Stimulated activated CD4-positive, alpha-beta T cell treated with anti-CD3 and anti-CD28 coated beads, TNF-alpha, amount 100 ng/mL, for 24 hours (primary cell): ENCODE measurements at places on chromosomes 6 and 20.

DNA sequence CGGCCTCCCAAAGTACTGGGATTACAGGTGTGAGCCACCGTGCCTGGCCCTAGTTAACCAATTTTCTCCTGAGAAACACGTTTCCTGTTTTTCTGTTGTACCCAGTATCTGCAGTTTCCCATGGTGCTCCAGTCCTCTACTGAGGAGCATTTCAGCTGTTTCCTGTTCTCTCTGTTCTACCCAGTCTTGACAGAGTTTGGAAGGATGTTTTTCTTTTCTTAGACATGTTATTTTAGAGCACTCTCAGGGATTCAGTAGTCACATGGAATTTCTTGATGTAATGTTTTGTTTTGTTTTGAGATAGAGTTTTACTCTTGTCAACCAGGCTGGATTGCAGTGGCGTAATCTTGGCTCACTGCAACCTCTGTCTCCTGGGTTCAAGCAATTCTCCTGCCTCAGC is 129.8 kb upstream of the TIAM2 start:
- DNase-seq = no peak

GRCh38 chr20:44034451-44034850 is 119.8 kb downstream of the TOX2 start:
- DNase-seq = no peak

DNA sequence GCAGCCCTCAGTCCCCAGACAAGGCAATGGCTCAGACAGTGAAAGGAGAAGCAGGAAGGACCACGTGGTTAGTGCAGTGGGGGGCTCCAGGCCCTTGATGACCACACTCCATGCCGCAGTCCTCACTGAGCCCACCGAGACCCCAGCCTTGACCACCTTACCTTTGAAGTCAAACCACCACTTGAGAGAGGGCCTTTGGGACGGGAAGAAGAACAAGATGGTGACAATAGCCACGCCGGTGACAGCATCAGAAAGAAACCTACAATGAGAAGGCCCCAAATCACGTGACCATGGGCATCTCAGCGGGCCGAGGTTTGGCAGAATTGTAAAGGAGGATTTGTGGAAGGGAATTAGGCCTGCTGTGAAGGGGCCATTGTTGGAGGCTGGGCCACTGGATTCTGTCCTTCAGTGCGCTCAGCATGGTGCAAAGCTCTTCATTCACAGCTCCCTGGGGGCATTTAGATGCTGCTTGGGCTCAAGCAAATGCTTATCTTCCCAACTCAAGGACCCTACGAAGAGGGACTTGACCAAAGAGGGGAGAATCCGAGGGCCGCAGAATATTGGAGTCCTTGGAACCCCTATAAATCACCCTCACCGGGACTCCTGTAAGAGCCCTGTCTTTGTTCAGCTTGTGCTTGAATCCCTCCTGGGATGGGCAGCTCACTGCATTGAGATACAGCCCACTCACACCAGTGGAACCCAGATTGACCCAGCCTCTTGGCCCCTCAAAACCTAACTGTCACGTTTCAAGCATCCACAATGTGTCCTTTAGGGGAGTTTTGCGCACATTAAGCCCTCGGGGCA is 33.2 kb upstream of the OCSTAMP start:
- no peak for DNase-seq

DNA sequence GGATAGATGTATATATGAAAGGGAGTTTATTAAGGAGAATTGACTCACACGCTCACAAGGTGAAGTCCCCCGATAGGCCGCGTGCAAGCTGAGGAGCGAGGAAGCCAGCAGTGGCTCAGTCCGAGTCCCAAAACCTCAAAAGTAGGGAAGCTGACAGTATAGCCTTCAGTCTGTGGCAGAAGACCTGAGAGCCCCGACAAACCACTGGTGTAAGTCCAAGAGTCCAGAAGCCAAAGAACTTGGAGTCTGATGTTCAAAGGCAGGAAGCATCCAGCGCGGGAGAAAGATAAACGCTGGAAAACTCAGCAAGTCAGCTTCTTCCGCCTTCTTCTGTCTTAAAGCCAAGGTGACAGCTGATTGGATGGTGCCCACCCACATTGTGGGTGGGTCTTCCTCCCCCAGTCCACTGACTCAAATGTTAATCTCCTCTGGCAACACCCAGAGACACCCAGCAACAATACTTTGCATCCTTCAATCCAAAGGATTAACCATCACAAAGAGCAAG is 102.6 kb upstream of the GJE1 start:
- no peak for DNase-seq

GRCh38 chr20:227439-228105 is 514 bp downstream of the DEFB129 start:
- no peak for DNase-seq

DNA sequence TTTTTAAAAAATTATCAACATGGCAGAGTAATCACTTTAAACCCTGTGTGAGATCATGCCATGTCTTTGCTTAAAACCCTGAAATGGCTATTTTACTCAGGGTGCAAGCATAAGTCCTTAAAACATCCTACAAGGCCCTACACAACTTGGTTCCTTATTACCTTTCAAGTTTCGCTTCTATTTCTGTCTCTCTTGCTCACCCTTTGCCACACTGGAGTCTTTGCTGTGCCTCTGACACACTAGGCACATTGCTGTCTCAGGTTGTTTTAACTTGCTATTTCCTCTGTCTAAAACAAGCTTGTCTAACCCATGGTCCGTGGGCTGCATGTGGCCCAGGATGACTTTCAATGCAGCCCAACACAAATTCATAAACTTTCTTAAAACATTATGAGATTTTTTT is 55.6 kb downstream of the KIAA0408 start:
- DNase-seq = no peak

DNA sequence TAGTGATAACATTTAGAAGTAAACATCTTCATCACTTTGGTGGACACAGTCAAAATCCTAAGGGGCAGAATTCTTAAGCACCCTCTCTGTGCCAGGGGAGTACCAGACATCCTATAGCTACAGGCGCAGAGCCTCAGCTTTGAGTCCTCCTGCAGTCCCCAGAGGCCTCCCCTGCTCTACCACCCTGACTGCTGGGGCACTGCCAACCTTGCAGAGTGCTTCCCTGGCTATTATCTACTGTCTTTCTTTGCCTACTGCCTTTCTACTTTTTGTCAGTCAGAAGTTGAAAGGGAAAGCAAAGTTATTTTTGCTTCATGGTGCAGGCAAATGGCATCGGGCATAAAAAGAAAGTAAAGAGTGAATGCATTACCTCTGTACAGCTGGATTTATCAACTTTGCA is 80.1 kb downstream of the AIG1 start:
- no peak for DNase-seq

DNA sequence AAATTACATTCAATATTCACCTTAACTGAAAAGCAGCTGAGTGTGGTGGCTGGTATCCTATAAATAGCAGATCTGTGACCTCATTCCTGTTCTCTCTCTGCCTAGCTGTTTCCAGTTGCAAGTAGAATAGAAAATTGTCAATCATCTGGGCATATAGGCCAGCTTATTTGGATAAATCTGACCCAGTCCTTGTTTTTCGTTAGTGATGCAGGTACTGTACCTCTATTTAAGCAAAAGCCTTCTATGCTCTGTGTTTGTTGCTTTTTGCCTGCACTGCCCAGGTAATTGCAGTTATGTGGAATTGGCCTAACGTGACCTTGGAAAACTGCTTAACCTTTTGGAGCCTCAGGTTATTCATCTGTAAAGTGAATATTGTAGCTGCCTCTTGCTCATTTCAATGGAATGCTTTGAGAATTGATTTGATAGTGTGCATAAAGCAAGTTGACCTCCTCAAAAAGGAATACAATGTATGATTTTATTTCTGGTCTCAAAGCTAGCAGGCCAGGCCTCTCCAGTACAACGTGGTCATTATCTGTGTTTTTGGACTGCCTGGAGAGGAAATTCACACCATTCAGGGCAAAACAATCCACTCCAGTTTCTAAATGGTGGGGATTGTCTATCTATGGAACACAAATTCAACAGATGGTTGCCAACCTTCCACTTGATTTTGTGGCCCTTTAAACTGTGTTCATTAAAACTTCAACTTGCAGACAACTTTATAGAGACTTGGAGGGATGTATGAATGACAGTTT is 508.7 kb upstream of the CITED2 start:
- DNase-seq = no peak

GRCh38 chr6:33417128-33417902 is 592 bp downstream of the CUTA start:
- DNase-seq = no peak

GRCh38 chr20:1345030-1345755 is 16.3 kb upstream of the SDCBP2 start:
- DNase-seq = no peak

- no peak for DNase-seq
Observed at GRCh38 chr6:35566794-35567193, 54.1 kb upstream of the TULP1 start.

- DNase-seq = no peak
Observed at GRCh38 chr6:166929542-166930189, 26.7 kb downstream of the RNASET2 start.

DNA sequence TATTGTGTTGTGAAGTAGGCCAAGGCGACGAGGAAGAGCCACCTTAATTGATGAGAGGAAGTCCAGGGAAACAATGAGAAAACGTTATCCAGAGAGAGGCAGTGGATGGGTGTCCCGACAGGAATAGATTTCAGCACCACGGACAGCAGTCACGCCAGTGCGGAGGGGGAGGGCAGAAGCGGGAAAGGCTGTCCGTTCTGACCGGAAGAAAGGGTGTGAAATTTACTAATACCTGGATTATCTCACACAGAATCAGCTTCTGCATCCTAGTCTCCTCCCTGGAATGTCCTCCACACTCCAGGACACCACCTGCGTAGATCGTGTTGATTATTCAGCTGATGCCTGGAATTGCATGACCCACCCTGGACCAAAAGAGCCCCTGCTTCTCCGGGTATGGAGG is 7.4 kb upstream of the BPIFA3 start:
- no peak for DNase-seq

GRCh38 chr6:130426066-130426721 is 60.4 kb downstream of the TMEM200A start:
- no peak for DNase-seq

GRCh38 chr6:18387061-18387721 is at the start of gene RNF144B:
RNF144B (plus strand) TSS chr6:18387350; CDS start chr6:18399535, 12,185 bp downstream.
- DNase-seq = peak; percentile 32

DNA sequence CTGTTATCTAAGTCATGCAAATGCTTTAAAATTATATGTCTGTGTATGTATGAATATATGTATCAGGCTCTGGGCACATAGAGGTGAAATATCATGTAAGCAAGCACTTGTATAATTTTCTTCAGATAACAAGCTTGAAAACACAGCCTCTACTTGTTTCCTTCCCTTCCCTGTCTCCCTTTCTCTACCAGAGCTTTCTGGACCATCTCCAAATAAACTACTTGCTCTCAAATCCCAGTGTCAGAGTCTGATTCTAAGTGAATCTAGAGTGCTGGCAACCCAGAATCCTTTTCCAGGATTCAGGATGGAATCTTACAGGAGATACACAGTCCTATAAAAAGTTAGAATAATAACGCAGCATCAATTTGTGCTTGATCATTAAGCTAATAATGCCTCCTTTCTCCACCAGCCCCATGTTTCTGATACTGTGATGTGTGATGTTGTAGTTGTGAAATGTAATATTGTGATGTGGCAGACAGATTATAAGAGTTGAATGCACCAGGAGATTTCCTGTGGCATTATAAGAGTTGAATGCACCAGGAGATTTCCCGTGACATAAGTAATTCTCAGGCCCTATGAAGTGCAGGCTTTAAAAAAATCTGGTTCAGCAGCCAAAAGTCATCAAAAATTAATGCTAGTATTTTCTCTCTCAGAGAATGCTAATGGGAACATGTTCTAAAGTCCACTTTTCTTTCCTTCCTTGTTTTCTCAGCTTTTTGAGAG is 89.6 kb downstream of the PCSK2 start:
- DNase-seq = no peak

GRCh38 chr6:87184762-87185250 is 29.4 kb downstream of the ZNF292 start:
- no peak for DNase-seq

GRCh38 chr20:51961964-51962761 is 159.8 kb upstream of the SALL4 start:
- DNase-seq = no peak

- DNase-seq = no peak
Observed at GRCh38 chr6:17096652-17097051, 5.2 kb upstream of the STMND1 start.

DNA sequence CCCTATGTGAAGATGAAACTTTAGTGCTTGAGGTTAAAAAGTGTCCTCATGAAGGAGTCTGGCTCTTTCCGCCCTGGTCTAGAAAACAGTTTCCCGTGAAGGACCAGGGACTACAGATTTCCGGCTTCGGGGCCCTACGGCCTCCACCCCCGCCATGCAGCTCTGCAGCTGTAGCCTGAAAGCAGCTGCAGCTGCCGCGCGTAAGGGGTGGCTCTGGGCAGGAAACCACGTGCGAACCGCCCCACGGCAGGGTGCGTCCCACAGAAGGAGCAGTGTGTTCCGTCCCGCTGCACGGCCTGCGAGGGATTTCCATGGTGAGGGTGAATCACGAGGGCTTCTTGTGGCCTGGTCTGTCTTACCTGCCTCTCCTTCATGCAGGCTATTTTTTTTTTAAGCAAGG is 117.0 kb downstream of the ERMARD start:
- DNase-seq = peak; percentile 11

DNA sequence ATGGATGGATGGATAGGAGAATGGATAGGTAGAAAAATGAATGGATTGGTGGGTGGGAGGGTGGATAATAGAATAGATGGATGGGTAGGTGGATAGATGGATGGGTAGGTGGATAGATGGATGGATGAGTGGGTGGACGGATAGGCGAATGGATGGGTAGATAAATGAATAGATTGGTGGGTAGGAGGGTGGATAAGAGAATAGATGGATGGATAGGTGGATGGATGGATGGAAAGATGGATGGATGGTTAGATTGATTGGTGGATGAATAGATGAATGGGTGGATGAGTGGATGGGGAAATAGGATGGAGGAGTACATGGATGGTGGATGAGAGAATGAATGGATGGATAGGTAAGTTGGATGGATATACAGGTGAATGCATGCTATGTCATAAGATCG is 110.5 kb downstream of the CEBPB start:
- no peak for DNase-seq
